CD4-positive, alpha-beta T cell treated with Interleukin-15 for 4 hours (primary cell): ENCODE measurements at places on chromosomes 6 and 20.

GRCh38 chr20:58889798-58890517, 37.4 kb downstream of the GNAS start:
- DNase-seq, result no peak

DNA sequence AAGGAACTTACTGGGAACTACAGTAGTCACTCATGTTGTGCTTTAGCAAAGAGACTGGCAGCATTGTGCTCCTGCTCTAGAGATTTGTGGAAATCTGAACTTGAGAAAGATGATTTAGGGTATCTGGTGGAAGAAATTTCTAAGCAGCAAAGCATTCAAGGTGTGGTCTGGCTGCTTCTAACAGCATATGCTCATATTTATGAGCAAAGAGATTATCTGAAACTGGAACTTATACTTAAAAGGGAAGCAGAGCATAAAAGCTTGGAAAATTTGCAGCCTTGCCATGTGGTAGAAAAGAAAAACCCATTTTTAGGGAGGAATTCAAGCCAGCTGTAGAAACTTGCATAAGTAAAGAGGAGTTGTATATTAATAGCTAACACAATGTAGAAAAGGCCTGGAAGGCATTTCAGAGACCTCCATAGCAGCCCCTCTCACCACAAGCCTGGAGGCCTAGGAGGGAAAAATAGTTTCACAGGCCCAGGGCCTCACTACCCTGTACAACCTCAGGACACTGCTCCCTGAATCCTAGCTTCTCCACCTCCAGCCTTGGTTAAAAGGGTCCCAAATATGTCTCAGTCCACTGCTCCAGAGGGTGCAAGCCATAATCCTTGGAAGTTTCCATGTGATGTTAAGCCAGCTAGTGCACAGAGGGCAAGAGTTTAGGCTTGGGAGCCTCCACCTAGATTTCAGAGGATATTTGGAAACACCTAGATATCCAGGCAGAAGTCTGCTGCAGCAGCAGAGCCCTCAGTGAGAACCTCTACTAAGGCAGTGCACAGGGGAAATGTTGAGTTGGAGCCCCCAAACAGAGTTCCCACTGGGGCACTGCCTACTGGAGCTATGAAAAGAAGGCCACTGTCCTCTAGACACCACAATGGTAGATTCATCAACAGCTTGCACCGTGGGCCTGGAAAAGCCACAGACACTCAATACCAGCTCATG, 6.6 kb downstream of the EPM2A start:
- DNase-seq, result no peak

DNA sequence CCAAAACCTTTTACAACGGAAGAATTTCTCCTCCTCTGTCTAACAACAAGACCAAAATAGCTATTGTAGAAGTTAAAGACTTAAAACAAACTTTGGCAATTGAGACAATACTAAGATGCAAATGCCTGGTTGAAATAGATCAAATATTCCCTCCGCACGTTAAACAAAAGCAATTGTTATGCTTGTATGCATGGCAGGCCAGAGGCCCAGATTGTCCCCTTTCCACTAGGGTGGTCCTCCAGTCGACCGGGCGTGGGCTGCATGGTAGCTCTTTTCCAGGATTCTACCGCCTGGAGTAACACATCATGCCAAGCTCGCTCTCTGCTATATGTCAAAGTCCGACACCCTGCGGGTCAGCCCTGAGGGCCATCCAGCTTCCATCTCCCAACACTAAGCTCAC, 234.7 kb downstream of the RNGTT start:
- no peak for DNase-seq

- no peak for DNase-seq
Measured at GRCh38 chr20:57632286-57632685, 12.1 kb upstream of the ZBP1 start.

GRCh38 chr20:58584051-58584824, 66.8 kb upstream of the STX16 start:
- no peak for DNase-seq

GRCh38 chr6:137652961-137653705, 158.9 kb upstream of the OLIG3 start:
- no peak for DNase-seq

DNA sequence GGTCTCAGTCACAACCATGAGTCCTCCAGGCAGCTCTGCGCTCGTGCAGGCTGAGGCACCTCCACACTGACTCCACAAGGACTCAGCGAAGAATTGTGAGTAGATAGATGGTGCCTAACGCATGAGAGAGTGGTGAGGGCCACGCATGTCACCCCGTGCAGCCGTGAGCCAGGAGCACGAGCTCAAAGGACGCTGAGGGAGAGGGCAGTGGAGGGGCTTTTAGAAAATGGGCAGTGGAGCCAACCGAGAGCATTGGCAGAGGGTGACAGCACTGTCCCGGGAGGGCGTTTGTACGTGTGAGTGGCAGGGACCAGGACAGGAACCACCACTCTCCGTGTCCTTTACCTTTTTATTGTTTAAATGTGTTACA, 105.6 kb downstream of the PSMB1 start:
- no peak for DNase-seq

- no peak for DNase-seq
Measured at GRCh38 chr6:17505062-17505476, 95.0 kb upstream of the FAM8A1 start.

DNA sequence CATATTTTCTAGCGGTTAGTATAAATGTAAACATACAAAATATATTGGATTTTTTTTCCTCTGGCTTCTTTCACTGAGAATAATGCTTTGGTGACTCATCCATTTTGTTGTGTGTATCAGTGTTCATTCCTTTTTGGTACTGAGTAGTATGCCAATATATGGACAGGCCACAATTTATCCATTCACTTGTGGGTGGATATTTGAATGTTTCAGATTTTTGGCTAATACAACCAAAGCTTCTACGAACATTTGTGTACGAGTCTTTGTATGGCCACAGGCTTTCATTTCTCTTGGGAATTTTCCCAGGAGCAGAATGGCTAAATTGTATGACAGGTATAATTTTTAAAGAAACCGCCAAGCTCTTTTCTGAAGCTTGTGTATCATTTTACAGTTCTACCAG, 677.5 kb downstream of the HDGFL1 start:
- DNase-seq, result no peak

- no peak for DNase-seq
Measured at GRCh38 chr20:8658103-8658502, 410.8 kb upstream of the PLCB4 start.

- peak; percentile 40 for DNase-seq
Measured at GRCh38 chr6:170147832-170148708, 142.8 kb downstream of the DLL1 start.

DNA sequence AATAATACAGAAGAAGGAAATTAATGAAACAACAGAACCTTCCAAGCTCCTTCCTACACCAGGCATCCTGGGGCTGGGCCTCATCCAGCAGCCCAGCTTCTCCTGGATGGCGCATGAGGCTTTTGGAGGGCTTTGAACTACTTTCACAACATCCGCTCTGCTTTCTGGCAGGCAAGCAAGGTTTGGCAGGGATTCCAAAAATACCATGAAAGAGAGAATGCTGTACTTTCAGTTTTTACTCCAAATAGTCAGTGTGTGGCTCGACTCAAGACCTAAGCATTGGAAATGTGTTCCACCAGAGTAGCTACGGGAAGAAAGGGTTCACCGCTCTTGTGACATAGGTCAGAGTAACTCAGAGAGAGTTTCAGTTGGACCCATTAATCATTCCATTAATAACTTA, 125.4 kb downstream of the OPRM1 start:
- DNase-seq, result no peak

DNA sequence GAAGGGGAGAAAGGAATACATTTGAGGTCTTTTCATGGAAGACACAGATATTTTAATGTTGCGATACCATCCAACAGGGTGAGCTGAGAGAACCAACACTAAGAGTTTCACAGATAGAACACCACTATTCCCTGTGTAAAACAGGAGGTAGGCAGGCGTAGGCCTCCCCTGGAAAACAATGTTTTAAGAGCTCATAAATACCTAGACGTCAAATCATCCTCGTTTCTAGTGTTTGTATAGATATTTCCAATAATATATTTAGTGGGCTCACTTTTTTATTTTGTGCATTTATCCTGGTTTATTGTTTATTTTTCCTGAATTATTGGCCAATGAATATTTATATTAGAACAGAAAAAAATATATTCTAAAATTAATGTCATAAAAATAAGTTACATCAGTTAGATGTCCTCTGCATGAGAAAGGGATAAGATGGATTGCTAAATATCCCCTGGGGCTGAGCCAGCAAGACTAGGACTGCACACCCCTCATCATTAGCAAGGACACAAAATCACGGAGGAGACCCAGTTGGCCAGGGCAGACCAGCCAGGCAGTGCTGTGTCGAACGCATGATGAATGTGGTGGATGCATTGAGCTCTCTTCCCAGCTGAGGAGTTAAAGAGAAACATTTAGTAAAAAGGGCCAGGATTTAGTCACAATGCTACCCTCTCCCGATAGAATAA, 380.5 kb downstream of the C6orf118 start:
- DNase-seq, result no peak

- DNase-seq, result no peak
Measured at GRCh38 chr6:103273048-103273447, 1586.7 kb downstream of the HACE1 start.

DNA sequence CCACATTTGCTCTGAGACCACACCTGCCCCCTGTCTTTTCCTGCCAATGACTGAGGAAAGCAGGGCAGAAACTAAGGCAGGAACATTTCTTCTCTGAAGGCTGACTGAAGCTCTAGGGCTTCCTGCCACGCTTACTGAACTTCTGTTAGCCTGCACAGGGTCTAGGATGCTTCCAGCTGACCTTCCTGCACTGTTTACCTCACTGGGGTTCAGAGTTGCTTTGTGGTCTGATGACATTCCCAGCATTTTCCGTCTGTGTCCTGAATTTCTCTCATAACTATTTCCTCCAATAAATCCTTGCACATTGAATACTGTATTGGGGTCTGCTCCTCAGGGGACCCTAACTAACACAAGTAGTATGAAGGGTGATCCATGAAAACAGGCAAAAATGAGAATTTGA, 29.5 kb upstream of the HLA-A start:
- no peak for DNase-seq

- DNase-seq, result no peak
Measured at GRCh38 chr6:152697634-152698033, at the start of gene MYCT1. TSS of gene MYCT1 (plus strand) at chr6:152697897. CDS start at chr6:152697903, 6 bp downstream.

DNA sequence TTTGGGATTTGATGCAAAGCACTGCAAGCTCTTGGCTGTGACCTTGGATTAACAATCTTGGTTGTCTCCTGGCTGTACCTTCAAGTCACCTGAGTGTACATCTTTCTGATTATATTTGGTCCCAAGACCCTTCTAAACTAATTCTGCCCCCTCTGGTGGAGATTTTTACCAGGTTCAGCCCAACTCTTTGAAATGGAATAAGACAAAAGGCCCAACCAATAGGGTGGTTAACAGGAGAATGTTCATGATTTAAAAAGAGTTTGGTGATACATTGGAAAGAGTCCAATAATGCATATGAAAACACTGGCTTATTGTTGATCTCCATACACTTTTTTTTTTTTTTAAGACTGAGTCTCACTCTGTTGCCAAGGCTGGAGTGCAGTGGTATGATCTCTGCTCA, 77.5 kb upstream of the CD83 start:
- DNase-seq, result no peak

DNA sequence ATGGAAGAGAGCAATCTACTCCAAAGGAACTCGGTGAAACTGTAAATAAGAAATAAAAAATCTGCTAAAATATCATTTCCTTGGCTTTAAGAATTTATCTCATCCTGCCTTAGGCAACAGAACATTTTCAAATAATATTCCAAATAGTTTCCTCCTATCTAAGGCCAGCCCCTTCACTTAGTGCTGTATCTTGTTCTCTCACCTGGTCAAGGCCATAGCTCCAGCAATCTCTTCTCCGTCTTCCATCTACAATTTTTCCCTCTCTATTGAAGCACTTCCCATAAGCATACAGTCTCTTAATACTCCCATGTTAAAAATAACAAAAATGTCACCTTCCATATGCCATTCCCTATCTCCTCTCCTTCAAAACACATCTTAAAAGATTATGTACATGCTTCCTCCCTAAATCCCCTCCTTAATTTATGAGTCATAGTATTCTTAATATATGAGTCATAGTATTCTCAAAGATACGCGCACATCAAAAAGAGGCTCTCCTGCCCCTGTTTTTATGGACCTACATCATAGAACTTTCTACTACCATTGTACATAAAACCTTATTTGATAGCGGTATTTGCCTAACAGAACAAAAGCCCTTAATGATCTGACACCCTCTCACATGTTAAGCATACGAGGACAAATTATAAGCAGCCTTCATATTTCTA, 146.9 kb downstream of the PDE10A start:
- no peak for DNase-seq

- no peak for DNase-seq
Measured at GRCh38 chr6:119096721-119097565, 18.5 kb upstream of the FAM184A start.

GRCh38 chr6:4274382-4275082, 139.2 kb upstream of the ECI2 start:
- DNase-seq, result no peak

- no peak for DNase-seq
Measured at GRCh38 chr6:137256350-137257103, 37.3 kb upstream of the IFNGR1 start.

DNA sequence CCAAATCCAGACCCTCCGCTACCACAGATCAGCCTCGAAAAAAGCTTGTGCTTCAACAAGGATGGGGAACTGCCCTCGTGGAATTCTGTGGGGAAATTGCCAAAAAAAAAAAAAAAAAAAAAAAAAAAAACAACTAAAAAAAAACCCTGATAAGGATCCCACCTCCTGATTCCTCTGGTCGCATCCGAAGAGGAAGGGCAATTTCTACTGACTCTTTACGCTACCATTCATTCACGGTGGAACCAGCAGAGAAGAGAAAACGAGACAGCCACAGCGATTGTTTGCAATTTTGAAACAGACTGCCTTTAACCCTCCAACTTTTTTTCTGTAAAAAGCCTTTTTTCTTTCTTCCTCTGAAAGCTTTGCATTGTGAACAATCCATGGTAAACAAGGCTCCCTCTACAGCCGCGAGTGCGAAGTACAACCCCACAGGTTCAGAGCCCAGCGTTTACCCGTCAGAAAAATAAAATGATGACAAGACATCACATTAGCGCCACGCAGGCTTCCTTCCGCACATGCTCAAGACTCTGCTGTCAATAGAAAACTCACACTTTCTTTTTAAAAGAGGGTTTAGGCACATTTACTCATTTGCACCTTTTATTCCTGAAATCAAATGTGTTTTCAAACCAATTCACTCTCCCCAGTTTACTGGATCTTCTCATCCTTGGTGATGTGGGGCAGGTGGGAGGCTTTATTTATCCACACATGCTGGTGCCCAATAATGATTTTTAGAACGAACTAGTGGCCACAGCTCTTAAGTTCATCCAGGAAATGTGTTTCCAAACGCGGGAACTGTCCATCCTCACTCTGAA, 100.0 kb downstream of the NOL4L start:
- DNase-seq, result peak; percentile 87

DNA sequence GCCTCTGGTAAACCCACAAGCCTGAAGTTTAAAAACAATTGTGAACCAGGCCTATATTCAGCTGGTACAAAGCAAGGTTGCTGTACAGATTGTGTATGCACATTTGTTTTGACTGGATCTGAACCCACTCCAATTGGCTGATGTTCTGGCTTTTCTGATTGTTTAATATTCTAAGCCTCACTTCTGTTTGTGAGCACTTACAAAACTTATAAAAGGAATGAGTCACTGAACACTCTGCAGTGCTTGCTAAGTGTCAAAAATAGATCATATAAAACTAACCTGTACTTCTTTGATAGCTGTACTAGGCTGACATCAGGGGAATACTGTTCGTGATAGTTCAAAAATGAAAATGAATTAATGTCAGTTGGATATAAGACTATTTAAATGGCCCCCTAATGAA, 12.1 kb downstream of the COL21A1 start:
- no peak for DNase-seq

- DNase-seq, result no peak
Measured at GRCh38 chr20:14453259-14453658, 115.8 kb upstream of the FLRT3 start.
